ENCODE measurements at places on chromosomes 16 and 17. TPM values are rescaled to one million over a fixed set of nuclear protein-coding genes. Genes with fewer than 3 reads are reported as not detected.

LRRC3C gene
- not detected for total RNA-seq

CNTNAP4 gene
- total RNA-seq, result not detected

DNA sequence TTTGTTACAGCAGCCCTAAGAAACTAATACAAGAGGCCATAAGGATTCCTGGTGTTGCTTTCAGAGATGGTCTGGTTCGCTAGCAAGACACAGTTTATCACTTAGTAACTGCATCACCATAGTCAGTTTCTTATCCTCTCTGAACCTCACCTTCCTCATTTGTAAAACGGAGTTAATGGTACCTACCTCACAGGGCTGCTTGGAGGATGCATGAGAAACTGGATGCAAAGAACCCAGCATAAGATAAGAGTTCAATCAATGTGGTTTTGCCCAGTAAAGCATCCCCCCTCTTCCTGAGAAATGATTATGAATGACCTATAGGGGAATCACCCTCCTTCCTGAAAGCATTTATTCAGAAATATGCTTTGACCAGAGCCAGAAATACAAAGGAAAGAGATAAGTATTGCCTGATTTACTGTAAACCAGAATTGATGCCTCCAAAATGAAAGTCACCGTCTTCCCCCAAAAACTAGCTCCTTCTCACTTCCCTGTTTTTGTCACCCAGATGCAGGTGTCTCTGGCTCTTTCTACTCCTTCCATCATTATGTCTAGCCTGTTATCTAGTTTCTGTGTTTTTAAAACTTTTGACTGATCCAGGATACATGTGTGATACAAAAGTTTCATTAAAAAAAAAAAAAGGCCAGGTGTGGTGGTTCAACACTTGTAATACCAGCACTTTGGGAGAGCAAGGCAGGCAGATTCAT lies 2.8 kb upstream of the TEFM start:
- DNase-seq, result no peak

DNA sequence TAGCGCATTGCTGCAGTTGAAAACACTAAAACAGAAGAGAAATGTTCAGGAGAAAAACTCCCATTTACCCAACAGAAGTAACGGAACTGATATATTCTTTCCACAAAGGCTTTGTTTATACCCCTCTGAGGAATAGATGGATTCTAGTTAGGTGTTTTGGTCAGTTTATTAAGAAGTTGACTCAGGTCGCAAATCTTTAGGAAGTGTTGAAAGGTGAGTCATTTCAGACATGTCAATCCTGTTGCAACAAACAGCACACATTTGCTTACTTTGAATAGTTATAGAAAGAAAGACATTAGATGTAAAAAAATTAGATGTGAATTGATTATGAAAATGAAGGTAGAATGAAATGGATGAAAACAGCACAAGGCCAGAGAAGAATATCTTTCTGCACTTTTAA lies 941.0 kb downstream of the KCNJ2 start:
- no peak for DNase-seq

GRCh38 chr17:30886187-30886586 lies 19.9 kb downstream of the TEFM start:
- DNase-seq, result no peak

- no peak for DNase-seq
These were observed 85.3 kb downstream of the OR1D5 start for GRCh38 chr17:2978116-2978515.

DNA sequence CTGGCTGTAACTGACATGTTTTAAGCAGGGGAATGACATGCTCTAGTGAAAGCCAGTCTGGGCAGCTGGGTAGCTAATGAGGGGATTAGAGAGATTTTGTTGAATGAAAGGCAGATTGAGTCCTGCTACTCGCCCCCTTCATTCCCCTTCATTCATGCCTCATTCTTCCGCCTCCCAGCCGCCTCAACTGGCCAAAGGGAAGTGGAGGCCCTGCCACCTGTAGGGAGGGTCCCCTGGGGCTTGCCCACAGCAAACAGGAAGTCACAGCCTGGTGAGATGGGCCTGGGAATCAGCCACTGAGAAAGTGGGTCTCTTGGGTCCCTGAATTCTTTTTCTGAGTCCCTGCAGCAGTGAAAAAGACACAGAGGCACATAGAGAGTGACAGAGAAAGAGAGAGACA lies 1.1 kb upstream of the CD19 start:
- DNase-seq, result no peak

GRCh38 chr17:48129981-48130380 lies 22.4 kb downstream of the SNX11 start:
- no peak for DNase-seq

DNA sequence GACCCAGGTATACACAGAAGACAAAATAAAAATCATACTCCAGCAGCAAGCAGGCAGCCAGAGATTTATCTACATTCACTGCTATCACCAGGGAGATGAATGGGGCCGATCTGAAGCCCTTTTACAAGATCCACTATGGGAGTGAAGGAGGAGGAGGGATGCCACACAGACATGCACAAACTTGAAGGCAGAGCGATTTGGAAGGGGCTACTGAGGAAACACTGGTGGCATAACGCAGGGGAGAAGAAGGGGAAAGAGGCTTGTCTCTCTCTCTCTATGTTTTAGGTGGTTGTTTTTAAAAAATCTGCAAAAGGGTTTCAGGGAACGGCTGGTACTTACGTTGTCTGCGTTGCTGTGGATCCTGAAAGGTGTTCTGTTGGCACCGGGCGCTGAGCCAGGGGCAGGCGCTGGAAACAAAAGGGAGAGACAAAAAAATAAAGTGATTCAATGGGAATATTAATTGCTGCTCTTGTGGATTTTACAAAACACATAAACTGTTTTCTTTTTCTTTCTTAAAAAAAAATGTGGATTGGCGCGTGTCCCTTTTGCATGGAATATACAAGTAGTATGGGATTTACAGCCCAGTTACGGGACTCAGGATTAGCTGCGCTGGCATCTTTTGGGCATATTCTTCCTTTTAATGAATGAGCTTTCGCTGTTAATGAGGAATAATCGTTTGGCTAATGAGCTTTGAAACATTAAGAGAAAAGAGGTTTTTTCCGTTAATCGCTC lies 255.3 kb upstream of the PMFBP1 start:
- no peak for DNase-seq

DNA sequence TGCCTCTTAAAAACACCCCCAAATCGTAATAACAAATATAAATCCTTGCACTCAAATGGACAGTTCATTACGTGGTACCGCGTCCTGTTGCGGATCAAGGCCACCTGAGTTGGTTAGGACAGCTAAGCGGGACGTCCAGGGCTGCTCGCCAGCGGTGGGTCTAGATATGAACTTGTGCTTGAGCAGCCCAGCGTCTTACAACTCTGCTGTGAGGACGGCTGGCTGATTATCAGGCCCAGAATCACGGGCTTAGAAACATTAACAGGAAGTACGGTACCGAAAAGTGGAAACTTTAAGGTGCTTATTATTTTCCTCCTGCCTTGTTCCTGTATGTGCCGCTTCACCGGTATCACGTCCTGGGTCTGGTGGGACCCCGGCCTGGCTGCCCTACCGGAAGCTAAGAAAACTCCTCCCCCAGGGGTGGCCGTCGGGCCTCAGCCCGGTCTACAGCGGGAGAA lies 832 bp upstream of the SRRM2 start:
- DNase-seq, result no peak

DNA sequence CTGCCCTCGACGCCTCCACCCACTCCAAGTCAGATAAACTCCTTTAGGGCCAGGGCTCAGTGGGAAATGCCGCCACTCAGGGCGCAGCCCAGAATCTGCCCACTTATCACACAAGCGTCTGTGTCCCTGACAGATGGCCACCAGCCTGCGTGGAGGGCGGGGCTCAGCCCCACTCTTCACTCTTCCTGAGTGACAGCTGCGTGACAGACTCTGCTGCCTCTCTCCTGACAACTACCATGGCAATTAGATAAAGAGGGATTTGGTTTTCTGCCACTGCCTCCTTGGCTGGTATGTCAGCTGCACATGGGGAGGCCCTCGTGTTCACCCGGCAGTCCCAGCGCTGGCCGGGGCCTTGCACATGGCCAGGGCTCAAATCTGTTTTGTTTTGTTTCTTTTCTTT lies 96.2 kb downstream of the RTN4RL1 start:
- DNase-seq, result no peak

- no peak for DNase-seq
These were observed 34.2 kb upstream of the HS3ST3A1 start for GRCh38 chr17:13635951-13636350.

DNA sequence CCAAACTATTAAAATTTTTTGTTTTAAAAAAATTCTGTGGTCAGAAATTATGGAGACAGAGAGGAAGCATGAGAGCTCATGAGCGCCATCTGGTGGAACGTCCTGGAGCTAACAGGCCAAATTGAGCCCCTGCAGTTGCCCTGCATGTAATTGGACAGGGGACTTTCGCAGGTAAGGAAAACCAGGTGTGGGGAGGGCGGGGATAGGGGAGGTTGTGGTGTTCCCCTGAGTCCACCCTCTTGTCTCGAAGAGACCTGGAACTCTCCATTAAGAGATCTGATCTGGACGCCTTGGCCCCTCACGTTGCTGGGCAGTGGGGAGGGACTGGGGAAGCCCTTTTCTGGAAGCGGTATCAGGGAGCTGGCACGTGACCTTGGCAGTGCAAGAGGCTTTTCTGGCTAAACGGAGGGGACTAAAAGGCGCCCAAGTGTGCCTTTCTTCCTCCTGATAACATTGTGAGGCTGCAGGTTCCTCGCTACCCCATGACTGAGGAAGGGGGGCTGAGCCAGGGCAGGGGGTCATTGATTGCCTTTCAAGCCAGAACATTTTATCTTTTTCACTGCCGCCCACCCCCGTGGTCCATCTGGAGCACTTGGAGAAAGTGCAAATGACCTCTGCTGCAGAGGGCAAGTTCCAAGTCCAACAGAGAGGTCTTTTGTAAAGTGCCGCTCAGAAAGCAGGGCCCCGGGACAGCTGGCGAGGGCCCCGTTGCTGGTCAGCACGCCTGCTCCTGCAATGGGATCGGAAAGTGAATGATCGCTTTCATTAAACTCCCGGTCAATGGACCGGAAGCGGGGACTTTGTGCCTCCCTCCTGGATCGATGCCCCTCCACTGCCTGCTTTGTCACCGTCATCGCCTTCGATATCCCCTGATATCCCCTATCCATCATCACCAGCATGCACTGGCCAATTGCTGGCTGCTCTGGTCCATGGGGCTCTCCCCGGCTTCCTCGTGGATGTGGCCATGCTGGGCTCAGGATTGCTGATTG lies 18.4 kb downstream of the PDILT start:
- peak; percentile 64 for DNase-seq

- no peak for DNase-seq
These were observed 626 bp downstream of the TUBB3 start for GRCh38 chr16:89923640-89924296.

DNA sequence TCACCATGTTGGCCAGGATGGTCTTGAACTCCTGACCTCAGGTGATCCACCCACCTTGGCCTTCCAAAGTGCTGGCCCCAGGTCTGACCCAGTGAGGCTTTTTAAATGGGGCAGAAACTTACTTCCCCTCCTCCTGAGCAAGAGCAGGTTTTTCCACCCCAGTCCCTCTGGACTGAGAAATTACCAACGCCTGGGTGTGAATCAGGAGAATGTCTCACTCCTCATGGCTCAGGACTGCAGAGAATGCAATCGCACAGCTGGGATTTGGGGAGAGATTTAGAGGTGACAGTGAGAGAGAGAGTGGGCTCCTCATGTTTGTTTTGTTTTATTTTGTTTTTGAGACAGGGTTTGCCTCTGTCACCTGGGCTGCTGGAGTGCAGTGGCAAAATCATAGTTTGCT lies 203.6 kb downstream of the RAB11FIP4 start:
- no peak for DNase-seq

- no peak for DNase-seq
These were observed 10.6 kb upstream of the MEFV start for GRCh38 chr16:3266873-3267537.

GRCh38 chr17:38898812-38899348 lies 26.5 kb upstream of the LASP1NB start:
- DNase-seq, result peak; percentile 89

GRCh38 chr17:78953356-78954350 lies 26.1 kb downstream of the LGALS3BP start:
- DNase-seq, result no peak

- DNase-seq, result peak; percentile 44
These were observed 525.2 kb upstream of the GOT2 start for GRCh38 chr16:59259074-59259949.

DNA sequence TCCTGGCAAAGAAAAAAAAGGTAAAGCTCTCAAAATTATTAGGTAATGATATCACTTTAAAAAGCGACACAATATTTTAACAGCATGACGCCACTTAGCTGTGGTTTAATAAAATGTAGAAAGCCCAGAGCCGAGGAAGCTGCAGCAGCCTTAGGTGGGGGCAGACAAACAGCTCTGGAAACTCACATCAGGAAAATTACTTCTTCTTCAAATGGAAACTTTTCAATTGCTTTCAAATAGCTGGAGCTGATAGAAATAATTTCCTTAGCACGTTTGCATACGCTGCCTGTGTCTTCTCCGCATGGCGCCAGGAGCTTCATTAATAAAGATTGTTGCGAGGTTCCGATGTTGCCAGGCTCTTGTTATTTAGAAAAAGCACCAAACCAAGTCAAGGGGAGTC lies 835.3 kb upstream of the EEF2KMT start:
- no peak for DNase-seq

- DNase-seq, result no peak
These were observed 249.8 kb downstream of the CDH11 start for GRCh38 chr16:64872101-64872500.

DNA sequence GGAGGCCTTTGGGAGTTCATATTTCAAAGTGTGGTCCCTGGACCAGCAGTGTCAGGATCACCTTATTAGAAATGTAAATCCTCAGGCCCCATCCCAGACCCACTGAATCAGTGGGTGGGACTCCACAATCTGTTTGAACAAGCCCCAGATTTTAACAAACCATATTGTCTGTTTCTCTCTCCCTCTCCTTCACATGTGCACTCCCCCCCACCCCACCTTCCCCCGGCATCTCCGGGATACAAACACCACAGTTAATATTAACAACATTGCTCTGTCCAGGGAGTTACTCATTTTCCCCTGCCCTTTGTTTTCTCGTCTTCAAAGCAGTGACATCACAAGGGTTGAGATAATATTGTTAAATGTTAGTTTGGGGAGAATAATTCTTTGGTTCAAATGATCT lies 127.3 kb downstream of the KATNIP start:
- no peak for DNase-seq

GRCh38 chr17:38742411-38743308 lies 5.5 kb downstream of the PCGF2 start:
- DNase-seq, result no peak

DNA sequence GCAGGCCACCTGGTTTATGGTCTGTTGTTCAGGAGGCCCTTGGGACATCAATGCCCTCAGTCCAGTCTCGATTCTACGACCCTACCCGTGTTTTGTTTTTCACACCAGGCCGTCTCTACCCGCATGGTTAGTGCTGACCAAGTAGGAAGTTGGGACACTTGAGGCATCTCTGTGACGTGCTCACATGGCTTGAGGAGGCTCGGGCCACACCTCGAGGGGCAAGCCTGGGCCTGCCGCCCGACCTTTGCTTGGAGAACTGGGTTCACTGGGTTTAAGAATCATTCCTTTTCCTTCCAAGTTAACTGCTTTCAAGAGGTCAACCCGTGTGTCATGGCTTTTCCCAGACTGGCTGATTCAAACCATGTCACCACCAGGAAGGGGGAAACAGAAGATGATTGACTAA lies 86.8 kb downstream of the CMIP start:
- DNase-seq, result no peak

- no peak for DNase-seq
These were observed 71.5 kb upstream of the ATF7IP2 start for GRCh38 chr16:10314317-10314716.
